ENCODE measurements at places on chromosomes 12 and 14.

- peak overlapping the region; percentile 98 for H3K4me3 ChIP-seq
- H3K36me3 ChIP-seq = peaks cover 3% of the 10 kb centered on the region
- no peaks in the 10 kb centered on the region for H3K27me3 ChIP-seq
- H3K27ac ChIP-seq = peak overlapping the region; percentile 99
Measured at GRCh38 chr12:100267603-100268281, 765 bp downstream of the SCYL2 start.

DNA sequence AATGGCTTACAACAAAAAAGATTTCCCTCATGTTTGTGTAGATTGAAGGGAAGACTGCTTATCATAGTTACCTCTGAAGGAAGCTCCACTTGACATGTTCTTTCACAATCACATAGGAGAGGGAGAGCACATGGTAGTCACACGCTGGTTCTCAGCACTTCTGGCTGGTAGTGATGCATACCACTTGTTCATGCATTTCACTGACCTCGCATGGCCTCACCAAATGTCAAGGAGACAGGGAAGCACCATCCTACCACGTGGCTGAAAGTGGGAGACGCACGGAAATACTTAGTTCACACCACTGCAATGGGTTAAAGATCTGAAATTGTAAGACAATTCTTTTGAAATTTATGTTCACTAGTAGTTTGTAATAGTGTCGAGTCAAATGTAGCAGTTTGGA lies 74.0 kb downstream of the PDE3A start:
- no peaks in the 10 kb centered on the region for H3K36me3 ChIP-seq
- H3K4me3 ChIP-seq = no peak overlapping the region
- no peak overlapping the region for H3K27ac ChIP-seq

DNA sequence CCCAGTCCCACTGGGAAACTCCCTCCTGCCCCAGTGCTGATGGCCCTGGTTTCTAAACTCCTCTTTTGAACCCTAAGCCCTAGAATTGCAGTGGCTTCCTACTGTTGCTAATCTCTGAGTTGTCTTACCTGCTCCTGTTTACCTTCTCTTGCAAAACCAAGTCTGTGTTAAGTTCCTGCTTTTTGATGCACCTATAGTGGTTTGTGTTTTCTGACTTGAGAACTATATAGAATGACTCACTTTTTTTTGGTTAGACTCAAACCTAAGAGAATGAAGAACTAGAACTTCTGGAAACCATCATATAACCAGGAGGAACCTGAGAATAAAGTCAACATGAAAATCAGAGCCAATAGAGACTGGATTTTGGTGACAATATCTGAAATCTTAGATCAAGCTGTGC lies 5.5 kb upstream of the GAS2L3 start:
- peaks cover 37% of the 10 kb centered on the region for H3K27me3 ChIP-seq
- peaks cover 6% of the 10 kb centered on the region for H3K4me1 ChIP-seq
- DNase-seq = no peak

DNA sequence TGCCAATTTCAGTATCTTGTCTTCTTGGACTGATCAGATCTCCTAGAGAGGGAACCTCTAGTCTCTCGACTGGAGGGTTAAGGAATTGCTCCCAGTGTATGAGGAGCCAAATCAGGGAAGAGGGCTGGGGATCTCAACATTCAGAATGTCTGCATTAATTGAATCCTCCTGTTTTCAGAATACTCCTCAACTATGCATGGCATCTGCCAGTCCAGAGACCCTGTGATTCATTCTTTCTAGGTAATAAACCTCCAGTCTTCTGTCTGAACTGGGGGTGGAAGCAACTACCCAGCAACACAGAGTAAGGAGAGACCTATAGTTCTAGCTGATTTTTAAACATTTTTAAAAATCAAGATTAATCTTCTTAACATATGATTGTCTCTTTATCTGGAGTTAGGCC lies 92.7 kb downstream of the AKAP6 start:
- H3K27ac ChIP-seq = no peak overlapping the region
- no peaks in the 10 kb centered on the region for H3K4me1 ChIP-seq
- no peaks in the 10 kb centered on the region for H3K27me3 ChIP-seq
- no peak for DNase-seq
- no peak overlapping the region for H3K4me3 ChIP-seq

GRCh38 chr12:27462151-27462694 lies 15.7 kb downstream of the SMCO2 start:
- H3K4me3 ChIP-seq = peak overlapping the region; percentile 27
- peak overlapping the region; percentile 68 for H3K27ac ChIP-seq
- H3K27me3 ChIP-seq = no peaks in the 10 kb centered on the region
- peak; percentile 60 for DNase-seq
- H3K36me3 ChIP-seq = peaks cover 14% of the 10 kb centered on the region

- no peak overlapping the region for H3K4me3 ChIP-seq
- H3K4me1 ChIP-seq = no peaks in the 10 kb centered on the region
- DNase-seq = peak; percentile 92
- peaks cover 4% of the 10 kb centered on the region for H3K27me3 ChIP-seq
Measured at GRCh38 chr12:45170456-45171042, 45.3 kb upstream of the ANO6 start.

DNA sequence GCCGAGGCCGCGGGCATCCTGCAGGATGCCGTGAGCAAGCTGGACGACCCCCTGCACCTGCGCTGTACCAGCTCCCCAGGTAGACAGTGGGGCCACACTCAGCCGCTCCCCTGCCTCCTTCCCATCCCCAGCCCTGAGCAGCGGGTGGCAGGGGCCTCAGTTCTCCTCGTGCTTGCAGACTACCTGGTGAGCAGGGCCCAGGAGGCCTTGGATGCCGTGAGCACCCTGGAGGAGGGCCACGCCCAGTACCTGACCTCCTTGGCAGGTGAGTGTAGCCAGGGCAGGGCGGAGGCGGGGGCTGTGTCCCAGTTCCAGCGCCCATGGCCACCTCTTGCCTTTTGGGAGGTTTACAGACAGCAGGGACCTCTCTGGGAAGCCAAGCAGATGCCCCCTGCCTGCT lies 22.9 kb downstream of the HIP1R start:
- peaks cover 4% of the 10 kb centered on the region for H3K36me3 ChIP-seq
- no peak overlapping the region for H3K27ac ChIP-seq
- H3K27me3 ChIP-seq = no peaks in the 10 kb centered on the region
- no peak for DNase-seq

GRCh38 chr14:83463500-83464098 lies 1929.9 kb upstream of the SEL1L start:
- H3K27ac ChIP-seq = no peak overlapping the region
- no peaks in the 10 kb centered on the region for H3K27me3 ChIP-seq
- H3K4me3 ChIP-seq = no peak overlapping the region
- DNase-seq = peak; percentile 61
- H3K36me3 ChIP-seq = no peaks in the 10 kb centered on the region

GRCh38 chr12:52794479-52795331 lies 1.2 kb downstream of the KRT3 start:
- DNase-seq = no peak
- peaks cover 13% of the 10 kb centered on the region for H3K27me3 ChIP-seq
- no peak overlapping the region for H3K4me3 ChIP-seq

GRCh38 chr14:45091710-45092109 lies 7.8 kb downstream of the PRPF39 start:
- no peaks in the 10 kb centered on the region for H3K27me3 ChIP-seq
- H3K27ac ChIP-seq = no peak overlapping the region
- H3K4me3 ChIP-seq = no peak overlapping the region
- DNase-seq = no peak

- H3K27me3 ChIP-seq = no peaks in the 10 kb centered on the region
- H3K4me3 ChIP-seq = no peak overlapping the region
- peaks cover 8% of the 10 kb centered on the region for H3K36me3 ChIP-seq
- no peak for DNase-seq
Measured at GRCh38 chr12:47417121-47417520, 288.7 kb downstream of the RPAP3 start.

GRCh38 chr14:22556990-22557623 lies 31.9 kb downstream of the DAD1 start:
- peaks cover 42% of the 10 kb centered on the region for H3K36me3 ChIP-seq
- H3K27ac ChIP-seq = peak overlapping the region; percentile 97
- H3K27me3 ChIP-seq = peaks cover 4% of the 10 kb centered on the region
- H3K4me3 ChIP-seq = peak overlapping the region; percentile 90
- peaks cover 86% of the 10 kb centered on the region for H3K4me1 ChIP-seq
- peak; percentile 97 for DNase-seq

DNA sequence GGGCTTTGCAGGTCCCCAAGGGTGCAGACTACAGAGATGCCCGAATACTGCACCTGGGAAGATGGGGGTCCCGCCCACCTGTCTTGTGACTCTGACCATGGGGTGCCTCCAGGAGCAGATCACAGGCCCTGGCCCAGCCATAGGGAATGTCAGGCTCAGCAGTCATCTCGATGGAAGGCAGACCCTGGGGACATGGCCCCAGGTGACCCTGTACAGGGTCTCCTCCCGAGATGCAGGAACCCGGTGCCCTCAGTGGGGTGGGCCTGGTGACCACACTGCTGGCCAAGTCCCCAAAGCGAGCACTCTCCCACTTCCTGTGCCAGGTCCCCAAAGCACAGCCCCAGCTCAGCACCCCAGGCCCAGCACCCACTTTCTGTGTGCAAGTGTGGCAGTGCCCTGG lies 903.7 kb upstream of the USP15 start:
- H3K4me1 ChIP-seq = no peaks in the 10 kb centered on the region
- no peak for DNase-seq
- no peaks in the 10 kb centered on the region for H3K36me3 ChIP-seq
- no peak overlapping the region for H3K27ac ChIP-seq
- H3K4me3 ChIP-seq = no peak overlapping the region

DNA sequence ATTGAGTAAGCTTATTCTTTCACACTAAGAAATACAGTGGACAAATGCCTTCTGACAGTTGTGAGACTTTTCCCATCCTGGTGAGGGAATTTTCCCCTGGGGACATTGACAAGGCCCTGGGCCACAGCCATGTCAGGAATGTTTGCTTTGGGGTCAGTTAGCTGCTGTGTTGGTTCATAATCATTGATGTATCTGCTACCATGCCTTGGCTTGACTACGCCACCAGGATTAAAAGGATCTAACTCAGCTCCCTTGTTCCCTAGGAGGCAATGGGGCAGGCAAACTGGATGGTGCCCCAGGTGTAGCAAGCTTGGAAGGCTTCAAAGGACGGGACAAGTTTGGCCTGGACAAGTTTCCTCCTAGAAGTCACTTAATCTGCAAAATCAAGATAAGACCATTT lies 3.1 kb upstream of the CCDC88C start:
- H3K4me3 ChIP-seq = no peak overlapping the region
- H3K4me1 ChIP-seq = peaks cover 18% of the 10 kb centered on the region
- H3K27me3 ChIP-seq = peaks cover 2% of the 10 kb centered on the region
- no peak for DNase-seq

DNA sequence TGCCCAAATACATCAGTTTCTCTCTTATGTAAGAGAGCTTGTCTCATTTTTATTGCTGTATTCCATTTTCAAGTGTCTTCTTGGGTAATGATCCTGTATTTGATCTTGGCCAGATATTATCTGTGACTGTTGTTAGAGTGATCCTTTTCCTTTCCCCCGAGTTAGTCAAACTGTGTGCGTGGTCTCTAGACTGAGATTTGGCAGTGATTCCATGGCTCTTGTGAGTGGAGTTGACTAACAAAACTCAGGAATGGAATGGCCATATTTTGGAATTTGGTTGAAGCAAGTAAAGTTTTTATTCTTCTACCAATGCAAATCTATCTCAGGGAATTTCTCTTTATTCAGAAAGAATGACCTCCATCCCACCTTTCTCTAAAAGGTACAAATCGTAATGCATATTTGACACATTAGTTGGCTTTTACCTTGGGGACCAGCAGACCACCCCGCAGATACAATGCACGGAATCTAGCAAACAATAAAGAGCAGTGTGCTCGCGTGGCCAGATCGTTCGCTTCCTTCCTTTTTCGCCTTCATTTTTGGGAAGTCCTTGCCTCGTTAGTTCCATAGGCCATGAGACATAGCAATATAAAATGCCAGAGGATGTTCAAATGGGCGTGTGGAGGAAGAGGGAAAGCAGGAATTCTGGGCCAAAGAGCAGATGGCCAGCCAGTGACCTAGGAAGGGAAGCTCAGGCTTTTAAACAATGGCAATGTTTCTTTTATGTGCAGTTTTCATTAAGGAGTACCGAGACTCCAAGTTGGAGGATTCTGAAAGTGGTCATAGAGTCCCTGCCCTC lies 24.4 kb downstream of the ETV6 start:
- no peaks in the 10 kb centered on the region for H3K27me3 ChIP-seq
- no peak overlapping the region for H3K4me3 ChIP-seq
- peaks cover 48% of the 10 kb centered on the region for H3K4me1 ChIP-seq

DNA sequence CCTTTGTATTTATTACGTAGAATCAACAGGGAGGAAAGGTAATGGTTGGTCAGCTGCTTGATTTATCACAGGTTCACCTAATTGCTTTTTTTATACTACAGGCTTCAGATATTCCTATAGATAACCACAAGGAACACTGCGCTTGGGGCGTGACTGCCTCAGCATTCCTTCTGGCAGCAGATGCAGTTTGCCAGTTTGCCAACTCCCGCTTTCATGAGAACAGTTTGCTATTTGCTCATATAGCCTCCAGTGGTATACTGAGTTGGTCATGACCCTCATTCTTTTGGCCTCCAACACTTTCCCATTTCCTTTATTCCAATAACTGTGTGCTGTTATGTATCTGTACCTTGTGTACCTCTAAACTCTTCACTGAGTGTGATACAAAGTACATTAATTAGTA lies 38.6 kb upstream of the ACSM4 start:
- no peak overlapping the region for H3K27ac ChIP-seq
- no peak for DNase-seq
- H3K4me1 ChIP-seq = no peaks in the 10 kb centered on the region
- no peaks in the 10 kb centered on the region for H3K36me3 ChIP-seq
- H3K4me3 ChIP-seq = no peak overlapping the region

DNA sequence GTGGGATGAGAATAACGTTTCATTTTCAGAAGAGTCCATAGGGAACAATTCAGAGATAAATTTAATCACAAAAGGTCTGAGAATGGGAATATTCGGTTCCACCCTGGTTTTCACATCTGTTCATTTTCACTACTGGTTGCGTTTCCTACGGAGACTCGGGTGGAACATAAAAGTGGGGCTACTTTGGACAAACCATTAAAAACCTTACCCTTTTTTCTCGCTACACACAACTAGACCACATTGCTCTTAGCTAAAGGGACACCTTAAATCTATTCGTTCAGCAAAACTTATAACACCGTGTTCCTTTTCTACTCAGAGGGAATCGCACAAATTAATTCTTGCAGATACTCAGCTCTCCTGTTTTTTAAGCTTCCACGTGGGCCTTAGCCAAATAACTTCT lies 1.0 kb upstream of the SUDS3 start:
- H3K4me3 ChIP-seq = peak overlapping the region; percentile 81
- H3K4me1 ChIP-seq = peaks cover 42% of the 10 kb centered on the region
- peaks cover 12% of the 10 kb centered on the region for H3K27me3 ChIP-seq
- no peak for DNase-seq

DNA sequence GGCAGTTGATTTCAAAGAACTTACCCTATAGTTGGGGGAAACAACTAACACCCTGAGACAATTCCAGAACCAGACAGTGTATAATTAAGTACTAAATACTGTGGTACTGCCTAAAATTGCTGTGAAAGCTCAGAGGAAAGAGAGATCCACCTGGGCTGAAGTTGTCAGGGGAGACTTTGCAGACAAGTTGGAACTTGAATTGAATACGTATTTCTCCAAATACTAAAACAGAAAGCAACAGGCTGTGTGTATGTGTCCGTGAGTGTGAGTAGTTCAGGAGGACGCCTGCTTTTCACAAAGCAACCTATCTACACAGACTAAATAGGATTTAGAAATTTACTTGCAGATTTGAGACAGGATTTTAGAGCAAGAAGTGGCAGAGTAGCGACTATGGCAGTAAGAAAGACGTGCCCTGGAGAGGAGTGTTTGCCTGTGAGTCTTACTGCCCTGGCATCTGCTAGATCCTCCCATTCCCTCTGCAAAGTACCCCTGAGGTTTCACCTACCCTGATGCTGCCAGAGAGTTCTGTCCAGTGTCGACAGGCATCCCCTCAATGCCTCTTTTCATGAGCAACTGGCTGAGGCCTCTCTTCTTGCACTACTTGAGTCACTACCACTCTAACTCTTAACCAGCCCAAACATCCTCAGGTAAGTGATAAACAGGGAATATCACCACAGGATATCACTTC lies 37.4 kb upstream of the BMP4 start:
- no peaks in the 10 kb centered on the region for H3K36me3 ChIP-seq
- no peaks in the 10 kb centered on the region for H3K27me3 ChIP-seq
- no peak for DNase-seq
